ENCODE measurements at places on chromosomes 6 and 20.

DNA sequence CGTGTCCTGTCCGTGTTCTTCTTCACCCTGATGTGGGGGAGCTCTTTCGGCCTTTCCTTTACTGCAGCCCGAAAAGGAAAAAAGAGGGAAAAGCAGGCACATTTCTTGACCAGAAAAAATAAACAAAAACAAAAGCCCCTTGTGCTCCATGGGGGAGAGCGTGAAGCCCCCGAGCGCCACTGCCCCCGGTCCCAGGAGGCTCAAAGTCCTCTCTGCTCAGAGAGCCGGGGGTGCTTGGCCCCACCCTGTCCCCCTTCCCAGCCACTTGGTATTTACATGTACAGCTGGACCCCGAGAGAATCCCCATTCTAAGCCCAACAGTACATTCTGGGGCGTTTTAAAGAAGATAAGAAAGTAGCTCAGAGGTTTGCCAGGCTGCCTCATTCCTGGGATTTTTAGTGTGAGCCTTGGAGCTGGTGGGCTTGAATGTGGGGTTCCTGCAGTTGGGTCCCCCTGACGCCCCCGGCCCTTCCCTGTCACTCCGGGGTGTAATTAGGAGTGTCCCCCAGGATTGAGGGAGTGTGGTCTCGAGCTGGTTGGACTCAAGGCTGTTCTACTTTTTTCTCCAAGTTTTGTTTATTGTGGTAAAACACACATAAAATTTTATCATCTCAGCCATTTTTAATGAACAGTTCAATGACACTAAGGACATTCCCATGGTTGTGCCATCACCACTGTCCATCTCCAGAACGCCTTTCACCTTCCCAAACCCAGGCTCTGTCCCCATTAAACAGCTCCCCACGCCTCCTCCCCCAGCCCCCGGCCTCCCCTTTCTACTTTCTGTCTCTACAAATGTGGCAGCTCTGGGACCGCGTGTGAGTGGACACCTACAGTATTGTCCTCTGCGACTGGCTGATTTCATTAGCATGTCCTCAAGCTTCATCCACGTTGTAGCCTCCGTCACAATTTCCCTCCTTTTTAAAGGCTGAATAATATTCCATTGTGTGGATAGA, 55.7 kb upstream of the BHLHE23 start:
- no peak for DNase-seq

DNA sequence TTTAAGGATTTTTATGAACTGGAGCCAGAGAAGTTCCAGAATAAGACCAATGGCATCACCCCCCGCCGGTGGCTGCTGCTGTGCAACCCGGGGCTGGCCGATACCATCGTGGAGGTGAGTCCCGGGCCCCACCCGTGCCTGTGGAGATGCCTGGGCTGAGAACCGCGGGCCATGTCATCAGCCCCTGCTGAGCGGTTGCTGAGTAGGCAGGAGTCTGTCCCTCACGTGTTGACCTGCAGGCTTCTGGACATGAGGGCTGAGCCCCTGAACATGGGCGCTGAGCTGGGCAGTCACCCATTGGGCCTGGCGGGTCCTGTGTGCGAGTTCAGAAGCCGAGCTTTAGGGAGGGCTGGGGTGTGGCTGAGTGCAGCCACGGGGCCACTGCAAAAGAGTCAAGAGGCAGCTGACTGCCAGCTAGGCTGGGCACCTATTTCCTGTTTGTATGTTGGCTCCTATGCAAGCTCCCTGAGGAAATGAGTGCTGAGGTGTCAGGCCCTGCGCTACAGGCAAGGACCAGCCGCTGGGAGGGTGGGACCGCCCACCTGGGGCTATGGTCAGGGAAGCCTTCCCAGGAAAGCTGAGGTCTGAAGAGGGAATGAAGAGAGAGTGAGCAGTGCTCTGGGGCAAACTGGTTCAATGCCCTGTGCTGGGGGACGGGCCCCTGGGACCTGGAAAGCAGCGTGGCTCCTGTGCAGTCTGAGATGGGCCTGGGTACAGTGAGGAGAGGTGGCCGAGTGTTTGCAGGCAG, 34.3 kb downstream of the PYGB start:
- no peak for DNase-seq

DNA sequence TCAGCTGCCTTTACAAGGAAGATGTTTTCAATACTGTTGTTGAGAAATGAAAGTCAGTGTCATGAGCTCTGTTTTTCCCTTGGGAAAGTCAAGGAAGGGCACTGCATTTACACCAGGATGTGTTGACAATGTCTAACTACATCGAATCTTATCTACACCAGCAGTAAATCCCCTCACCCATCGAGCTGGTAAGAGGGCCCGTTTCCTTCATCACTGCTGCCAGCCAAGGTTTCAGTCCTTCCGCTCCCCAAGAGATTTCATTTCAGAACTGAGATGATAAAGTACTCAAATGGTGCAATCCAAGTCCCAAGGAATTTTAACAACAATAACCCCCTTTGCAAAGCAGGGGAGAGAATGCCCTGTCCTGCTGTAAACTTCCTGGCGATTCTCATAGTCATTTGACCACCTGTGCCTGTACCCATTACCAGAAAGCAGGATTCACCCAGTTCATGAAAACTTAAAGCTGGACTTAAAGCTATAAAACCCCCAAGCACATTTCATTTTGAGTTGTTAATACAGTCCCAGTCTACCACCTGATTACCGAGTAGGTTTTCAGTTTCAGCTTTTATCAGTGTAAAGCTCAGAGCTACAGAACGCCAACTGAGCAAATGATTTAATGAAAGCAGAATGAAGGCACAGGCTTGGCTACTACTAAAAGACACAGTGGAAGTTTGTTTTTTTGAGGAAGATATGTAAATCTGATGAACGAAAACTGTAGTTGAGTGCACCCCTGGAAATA, 122.5 kb upstream of the TAB2 start:
- no peak for DNase-seq

GRCh38 chr6:155614606-155615005, 159.0 kb upstream of the NOX3 start:
- no peak for DNase-seq

DNA sequence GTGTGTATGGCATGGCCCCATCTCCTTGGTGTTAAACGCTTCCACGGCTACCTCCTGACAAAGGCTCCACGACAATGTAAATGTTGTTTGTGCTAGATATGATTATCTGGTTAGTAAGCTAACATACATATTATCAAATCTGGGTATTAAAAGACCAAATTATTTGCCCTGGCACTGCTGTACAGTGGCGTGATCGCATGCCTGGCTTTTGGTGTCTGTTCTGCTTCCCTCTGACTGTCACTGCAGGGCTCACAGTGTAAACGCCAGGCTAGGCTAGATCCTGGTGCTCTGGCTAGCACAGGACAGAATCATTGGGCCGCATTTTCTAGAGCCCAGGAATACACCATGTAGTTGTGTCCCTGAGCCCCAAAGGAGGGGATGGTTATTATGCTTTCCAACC, 38.7 kb downstream of the CD164 start:
- no peak for DNase-seq

DNA sequence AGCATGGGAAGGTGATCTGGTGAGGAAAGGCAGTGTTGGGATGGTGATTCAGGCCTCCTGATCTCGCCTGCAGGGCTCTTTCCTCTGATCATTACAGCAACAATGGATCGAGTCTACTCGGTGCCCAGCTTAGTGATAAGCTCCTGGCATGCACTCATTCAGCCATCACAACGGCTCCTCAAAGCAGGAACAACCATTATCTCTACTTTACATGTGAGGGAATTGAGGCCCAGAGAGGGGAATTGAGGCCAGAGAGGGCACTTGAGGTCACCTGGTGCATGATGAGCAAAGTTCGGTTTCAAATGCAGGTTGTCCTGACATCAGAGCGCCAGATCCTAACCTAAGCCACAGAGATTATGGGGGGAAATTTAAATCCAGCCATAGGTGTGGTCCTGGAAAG, 42.0 kb upstream of the BPIFA2 start:
- DNase-seq = no peak

GRCh38 chr6:151021896-151022295, 156.4 kb downstream of the MTHFD1L start:
- no peak for DNase-seq

- DNase-seq = no peak
These were observed 3.1 kb upstream of the MAP7 start for GRCh38 chr6:136553166-136553787.

GRCh38 chr6:32114796-32115195, 5.7 kb upstream of the TNXB start:
- no peak for DNase-seq

- no peak for DNase-seq
These were observed 71.7 kb downstream of the RCAN2 start for GRCh38 chr6:46419576-46420002.

DNA sequence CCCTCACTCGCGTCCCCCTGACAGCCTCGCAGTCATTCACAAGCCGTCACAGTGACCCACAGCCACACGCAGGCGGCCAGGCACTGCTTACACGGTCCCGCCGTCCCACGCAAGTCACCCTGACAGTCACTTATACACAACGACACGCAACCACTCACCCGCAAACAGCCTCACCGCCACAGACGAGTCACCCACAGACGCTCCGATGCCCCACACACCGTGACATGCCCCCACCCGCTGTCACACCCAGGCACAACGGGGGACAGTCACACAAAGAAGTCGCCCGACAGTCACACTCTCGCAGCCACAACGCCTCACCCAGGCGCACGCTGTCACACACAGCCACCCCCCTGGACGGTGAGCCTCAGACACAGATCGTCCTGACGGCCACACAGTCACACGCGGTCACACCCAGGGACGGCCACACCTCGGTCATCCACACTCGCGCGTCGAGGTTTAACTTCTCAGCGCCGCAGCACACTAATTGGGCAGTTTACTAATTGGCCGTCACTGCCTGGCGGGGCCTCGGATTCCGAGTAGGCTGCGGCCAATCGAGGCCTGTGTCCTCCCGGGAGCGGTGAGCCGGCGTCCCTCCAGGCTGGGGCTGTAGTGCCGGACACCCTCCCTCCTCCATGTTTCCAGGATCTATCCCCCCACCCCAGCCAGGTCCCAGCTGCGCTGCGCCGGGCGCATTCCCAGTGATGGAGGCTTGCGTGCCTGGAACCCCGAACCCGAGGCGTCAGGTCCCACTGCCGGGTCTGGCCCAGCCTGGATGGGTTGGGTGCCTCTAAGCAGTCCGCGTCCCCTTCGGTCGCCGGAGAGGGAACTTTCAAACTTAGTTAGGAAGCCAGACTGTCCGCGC, 790 bp downstream of the TOX2 start:
- DNase-seq = peak; percentile 51

GRCh38 chr6:93927731-93928130, 508.4 kb upstream of the EPHA7 start:
- DNase-seq = no peak

DNA sequence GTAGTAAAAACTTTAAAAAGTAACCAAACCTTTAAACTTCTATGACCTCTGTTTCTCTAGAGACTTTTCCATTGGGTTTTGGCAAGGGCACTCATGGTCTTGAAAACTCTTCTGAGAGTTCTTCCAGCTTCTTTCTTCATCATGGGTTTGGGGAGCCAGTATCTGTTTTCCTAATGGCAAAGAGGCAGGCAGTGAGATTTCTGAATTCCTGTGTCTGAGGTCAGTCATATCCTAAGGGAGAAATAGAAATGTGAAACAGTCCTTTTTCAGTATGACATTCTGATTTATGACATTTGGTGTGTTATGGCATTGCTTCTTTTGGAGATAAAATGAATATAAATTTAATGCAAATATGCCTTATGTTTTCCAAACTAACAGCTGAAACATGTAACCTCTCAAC, 518.5 kb upstream of the MARCKS start:
- DNase-seq = no peak

DNA sequence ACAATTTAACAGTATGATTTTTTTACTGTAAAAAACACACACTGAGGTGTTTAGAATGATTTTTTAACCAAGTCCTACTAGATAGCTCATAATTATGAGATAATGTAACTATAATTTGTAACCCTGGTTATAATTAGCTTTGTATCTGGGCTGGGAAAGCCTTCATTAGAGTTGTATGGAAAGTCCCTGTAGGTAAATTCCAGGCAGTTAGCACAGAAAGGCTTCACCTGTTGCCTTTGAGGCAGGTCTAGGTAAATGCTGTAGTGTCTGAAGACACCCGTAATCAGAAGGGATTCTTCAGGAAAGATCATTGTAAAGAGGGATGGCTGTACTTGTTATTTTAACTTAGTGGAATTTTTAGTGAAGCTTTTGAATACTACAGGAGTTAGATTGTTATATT, 1.9 kb downstream of the TMEM200A start:
- DNase-seq = no peak

DNA sequence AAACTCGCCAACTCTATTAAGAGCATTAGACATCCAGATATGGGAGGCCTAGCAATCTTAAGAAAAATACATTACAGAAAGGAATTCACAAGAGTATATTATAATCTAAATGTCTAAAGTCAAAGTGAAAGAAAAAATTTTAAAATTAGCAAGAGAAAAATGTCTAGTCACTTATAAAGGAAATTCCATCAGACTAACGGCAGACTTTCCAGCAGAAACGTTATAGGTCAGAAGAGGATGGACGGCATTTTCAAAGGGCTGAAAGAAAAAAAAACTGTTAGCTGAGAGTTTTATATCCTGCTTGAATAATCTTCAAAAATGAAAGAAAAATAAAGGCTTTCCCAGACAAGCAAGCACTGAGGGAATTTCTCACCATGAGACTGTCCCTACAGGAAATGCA, 269.0 kb downstream of the HDGFL1 start:
- DNase-seq = no peak

DNA sequence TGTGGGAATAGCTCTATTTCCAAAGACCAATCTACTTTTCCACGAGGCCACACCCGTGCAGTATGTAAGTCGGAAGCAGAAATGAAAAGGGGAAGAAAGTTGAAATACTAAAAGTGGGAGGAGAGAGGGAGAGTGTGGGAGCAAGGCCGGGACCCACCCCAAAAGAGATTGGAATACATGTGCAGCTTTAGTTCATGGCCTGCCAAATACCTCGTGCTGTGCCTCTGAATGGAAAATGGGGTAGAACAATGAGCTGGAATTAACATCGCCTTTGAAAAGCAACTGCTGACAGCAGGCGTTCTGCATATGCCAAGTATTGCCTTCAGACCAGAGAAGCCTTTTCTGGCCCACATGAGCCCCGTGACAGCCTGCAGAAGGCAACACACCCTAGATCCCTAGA, 155.6 kb downstream of the CD83 start:
- no peak for DNase-seq

- DNase-seq = no peak
These were observed 283.7 kb downstream of the BTBD3 start for GRCh38 chr20:12201289-12201991.

- DNase-seq = no peak
These were observed 11.9 kb upstream of the OXT start for GRCh38 chr20:3059489-3059888.

DNA sequence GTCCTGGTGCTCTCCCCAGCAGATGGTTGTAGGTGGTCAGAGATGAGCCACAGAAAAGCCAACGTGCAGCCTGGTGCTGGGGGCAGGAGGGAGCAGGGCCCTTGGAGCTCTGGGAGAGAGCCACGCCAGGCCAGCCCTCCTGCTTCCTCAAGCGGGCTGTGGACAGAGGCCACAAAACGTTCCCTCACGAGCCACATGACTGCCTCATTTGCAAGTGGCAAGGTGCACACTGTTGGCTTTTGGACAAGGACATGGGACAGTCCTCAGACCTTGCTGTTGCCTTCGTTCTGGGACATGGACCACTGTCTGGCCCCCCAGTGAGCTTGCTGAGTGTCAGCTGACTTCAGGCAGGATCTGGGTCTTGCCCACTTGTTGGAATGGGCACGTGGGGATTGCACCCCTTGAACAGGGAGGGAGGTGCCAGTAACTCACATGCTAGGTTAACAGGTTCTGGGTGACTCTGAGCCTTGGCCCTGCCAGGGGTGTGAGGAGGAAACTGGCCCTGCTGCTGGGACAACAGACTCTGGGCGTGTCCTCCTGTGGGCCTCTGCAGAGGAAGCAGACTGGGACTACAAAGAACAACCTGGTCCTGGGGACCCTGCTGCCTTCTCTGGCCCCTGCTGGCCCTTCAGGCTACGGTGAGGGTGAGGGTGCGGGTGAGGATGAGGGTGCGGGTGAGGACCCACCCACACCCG, 2.6 kb downstream of the SLCO4A1 start:
- no peak for DNase-seq
